ENCODE measurements at places on chromosomes 16 and 17. TPM values are rescaled to one million over a fixed set of nuclear protein-coding genes. Genes with fewer than 3 reads are reported as not detected.

GRCh38 chr17:72458301-72458700 lies 337.5 kb downstream of the SOX9 start:
- no peak for DNase-seq

The MYH13 gene
- total RNA-seq, result not detected

- DNase-seq, result no peak
These were observed 9.4 kb upstream of the GCGR start for GRCh38 chr17:81794509-81794908.

The LCAT gene
- 3.7 TPM for total RNA-seq

GRCh38 chr17:50699410-50699809 lies 8.3 kb downstream of the ANKRD40 start:
- no peak for DNase-seq

The CNTNAP1 gene
- 5.8 TPM for total RNA-seq

DNA sequence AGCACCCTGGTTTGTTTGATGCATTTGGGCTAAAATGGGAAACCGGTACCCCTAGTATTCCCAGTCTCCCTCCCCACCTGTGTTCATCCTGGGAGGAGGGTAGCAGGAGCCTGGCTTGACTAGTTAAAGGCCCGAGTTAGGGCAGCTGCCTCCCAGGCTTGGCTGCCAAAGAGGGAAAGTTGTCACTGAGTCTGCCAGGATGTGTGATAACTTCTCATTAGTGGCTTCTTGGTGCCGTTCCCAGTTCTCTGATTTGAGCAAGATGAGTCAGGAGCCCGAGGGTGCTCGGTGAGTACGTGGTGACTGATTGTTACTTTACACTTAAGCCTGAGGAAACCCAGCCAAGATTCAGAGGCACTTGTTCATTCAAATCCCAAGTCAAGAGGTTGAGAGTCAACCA lies 2.5 kb downstream of the KRT32 start:
- DNase-seq, result peak; percentile 81

The SGCA gene
- total RNA-seq, result not detected

GRCh38 chr16:88468275-88469129 lies 15.4 kb downstream of the ZFPM1 start:
- no peak for DNase-seq

DNA sequence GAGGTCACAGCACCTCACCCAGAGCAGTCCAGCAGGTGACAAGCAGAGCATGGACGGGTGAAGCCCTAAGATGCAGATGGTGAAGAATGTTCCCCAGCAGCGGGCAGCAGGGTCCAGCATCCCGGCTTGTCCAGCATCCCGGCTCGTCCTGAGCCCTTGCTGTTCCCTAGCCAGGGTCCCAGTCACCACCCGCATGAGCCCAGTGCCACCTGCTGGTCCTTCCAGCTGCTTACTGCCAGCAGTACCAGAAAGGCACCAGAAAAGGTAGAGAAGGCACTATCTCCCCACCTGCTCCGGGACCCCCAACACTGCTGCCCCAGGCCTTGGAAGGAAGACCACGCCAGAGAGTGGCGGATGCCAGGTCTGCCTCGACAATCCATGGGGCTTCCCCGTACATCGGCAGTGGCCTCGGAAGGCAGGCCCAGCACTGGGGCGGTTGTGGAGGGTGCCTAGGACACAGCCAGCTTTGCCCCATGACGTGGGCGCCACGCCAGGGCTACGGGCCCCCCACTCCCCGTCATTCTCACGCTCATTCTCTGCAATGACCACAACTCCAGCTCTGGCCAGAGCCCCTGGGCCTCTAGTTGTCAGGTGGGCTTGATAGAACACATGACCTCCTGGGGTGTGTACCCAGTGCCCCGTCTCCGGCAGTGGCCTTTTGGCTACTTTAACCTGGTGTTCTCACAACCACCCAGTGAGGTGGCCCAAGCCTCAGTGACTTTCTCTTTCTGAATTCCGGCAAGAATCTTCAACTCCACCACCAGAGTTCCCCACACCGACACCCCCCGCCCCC lies 1.4 kb downstream of the CENPX start:
- peak; percentile 34 for DNase-seq

GRCh38 chr17:43359469-43360110 lies 39.2 kb upstream of the ARL4D start:
- no peak for DNase-seq

- no peak for DNase-seq
These were observed 3.2 kb upstream of the NLK start for GRCh38 chr17:28039251-28039650.

GRCh38 chr17:50458701-50459676 lies 9.7 kb downstream of the CHAD start:
- no peak for DNase-seq

DNA sequence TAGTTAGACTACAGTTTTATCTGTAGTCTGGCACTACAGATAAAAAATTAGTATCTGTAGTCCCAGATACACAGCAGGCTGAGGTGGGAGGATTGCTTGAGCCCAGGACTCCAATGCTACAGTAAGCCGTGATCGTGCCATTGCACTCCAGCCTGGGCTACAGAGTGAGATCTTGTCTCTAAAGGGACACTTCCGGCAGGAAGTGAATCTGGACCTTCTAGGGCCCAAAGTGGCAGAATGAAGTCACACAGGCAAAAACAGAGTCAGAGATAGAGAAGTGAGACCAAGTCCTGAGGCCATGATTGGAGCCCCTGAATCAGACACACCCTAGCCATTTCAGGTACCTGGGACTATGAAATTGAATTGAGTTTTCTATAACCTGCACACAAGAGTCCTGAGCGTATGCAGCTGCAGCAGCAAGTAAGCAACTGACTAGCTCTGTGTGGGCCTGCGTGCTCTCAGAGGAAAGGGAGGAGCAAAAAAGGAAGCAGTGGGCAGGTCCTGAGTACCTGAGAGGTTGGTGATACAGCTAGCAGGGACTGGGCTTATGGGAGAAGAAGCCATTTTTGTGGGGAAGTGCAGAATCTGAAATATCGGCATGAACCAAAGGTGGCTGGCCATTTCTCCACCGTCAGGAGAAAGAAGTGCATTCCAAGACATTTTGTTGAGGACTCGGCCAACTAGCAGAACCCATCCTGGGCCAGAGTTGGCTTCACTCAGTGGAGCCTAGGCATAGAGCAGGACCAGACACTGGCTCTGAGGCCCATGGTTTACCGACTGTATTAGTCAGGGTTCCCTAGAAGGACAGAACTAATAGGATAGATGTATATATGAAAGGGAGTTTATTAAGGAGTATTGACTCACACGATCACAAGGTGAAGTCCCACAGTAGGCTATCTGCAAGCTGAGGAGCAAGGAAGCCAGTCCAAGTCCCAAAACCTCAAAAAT lies 27.2 kb upstream of the BRD7 start:
- DNase-seq, result no peak

GRCh38 chr16:12531937-12532336 lies 271.8 kb downstream of the CPPED1 start:
- no peak for DNase-seq

DNA sequence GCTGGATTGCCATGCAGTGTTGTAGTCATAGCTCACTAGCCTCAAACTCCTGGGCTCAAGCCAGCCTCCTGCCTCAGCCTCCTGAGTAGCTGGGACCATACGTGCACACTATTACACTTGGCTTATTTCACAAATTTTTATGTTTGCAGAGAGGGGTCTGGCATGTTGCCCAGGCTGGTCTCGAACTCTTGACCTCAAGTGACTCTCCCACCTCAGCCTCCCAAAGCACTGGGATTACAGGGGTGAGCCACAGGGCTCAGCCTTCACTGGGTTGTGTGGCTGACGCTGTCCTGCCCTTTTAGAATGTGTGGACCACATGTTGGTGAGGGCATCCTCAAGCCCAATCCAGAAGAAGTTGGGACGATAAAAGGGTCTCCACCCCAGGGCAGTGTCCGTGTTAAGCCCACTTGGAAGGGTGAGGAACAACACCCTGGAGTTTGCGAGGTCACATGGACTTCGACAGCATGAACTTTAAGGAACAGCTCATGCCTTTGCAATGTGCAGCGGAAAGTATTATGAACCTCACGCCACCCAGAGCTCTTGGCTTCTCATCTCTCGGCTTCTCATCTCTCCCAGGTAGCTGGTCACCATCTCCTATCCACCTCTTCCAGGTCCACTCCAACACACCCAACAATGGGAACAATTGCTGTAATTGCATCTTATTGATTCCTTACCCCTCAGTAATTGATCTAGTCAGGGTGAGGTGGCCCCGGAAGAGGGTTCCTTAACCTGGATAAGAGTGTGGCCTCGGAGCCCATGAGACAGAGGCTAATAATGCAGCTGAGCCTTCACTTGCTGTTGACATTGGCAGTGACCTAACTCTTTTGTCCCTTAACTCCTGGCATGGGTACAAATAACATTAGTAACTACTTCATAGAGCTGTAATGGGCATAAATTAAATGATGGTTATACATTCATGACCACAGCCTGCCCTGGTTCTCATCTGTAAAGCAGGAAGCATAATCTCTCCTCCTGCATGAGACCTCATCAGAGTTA lies 6.7 kb downstream of the FOXL1 start:
- no peak for DNase-seq

The TBC1D3K gene
- total RNA-seq, result not detected

DNA sequence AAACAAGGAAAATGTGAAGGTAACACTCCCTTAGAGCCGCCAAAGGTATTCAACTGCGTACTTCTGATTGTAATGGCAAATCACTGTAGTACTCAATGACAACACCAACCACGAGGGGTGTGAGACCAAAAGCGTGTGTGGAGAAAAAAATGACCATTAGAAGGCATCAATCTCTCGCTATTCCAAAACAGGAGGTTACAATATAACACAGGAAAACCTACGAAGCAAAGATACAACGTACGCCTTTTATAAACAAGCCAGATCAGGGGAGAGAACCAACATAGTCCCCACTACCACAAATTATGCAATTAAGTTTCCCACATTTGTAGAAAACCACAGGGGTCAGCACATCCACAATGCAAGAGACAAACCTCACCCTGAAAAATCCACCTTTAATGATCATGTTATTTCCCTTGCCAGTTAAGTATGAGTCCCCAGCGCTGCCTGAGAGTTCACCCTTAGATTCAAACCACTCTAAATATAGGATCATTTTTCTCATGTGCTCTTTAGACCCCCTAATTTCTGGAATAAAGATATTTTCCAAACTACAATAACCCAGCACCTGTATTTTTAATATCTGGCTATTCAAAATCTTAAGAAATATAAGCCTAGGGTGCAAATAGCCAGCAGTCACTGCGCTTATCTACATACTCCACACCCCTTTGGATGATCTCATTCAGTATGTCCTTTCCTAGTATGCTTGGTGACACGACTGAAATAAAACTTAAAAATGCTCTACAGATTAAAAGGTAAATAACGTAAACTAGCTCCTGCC lies 12.4 kb downstream of the TEX14 start:
- no peak for DNase-seq

GRCh38 chr16:84369105-84369504 lies 767 bp downstream of the ATP2C2 start:
- DNase-seq, result no peak

DNA sequence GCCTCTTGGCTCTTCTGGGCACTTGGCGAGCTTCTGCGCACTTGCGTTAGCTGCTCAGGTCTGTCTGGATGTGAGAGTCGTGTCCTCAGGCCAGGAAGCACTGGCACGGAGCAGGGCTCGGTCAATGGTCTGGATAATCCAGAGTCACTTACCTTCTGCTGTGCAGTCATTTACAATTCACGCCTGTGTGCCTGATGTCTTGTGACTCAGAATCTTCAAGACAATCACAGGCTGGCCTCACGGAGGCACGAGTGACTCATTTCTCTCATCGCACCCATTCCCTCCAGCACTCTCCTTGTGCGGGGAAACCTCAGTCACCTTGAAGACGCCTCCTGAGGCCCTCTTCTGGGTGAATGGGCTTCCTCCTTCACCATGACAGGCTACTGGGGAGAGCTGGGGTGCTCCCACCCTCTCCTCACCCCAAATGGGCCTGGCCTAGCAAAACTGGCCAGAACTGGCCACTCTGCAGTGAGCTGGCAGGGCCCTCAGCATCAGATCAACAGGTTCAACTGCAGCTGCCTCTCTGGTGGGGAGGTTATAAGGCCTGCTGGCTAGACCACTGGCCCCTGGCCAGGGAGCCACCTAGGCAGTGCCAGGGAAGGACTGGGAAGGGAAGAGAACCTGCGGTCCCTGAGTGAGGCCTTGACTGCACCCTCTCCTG lies 1.9 kb upstream of the CAPN15 start:
- peak; percentile 93 for DNase-seq

The GLYR1 gene
- 42.7 TPM for total RNA-seq

The ARHGDIA gene
- 355 TPM for total RNA-seq

GRCh38 chr16:28131181-28131580 lies 67.7 kb upstream of the GSG1L start:
- no peak for DNase-seq

DNA sequence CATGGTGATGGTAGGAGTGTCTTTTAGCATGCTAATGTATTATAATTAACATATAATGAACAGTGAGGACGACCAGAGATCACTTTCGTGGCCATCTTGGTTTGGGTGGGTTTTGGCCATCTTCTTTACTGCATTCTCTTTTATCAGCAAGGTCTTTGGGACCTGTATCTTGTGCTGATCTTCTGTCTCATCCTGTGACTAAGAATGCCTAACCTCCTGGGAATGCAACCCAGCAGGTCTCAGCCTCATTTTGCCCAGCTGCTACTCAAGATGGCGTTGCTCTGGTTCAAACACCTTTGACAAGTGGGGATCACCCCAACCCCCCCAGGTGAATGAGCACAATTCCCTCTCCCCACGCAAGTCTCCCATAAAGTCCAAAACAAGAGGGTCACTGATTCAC lies 49.3 kb upstream of the ETV4 start:
- DNase-seq, result no peak

DNA sequence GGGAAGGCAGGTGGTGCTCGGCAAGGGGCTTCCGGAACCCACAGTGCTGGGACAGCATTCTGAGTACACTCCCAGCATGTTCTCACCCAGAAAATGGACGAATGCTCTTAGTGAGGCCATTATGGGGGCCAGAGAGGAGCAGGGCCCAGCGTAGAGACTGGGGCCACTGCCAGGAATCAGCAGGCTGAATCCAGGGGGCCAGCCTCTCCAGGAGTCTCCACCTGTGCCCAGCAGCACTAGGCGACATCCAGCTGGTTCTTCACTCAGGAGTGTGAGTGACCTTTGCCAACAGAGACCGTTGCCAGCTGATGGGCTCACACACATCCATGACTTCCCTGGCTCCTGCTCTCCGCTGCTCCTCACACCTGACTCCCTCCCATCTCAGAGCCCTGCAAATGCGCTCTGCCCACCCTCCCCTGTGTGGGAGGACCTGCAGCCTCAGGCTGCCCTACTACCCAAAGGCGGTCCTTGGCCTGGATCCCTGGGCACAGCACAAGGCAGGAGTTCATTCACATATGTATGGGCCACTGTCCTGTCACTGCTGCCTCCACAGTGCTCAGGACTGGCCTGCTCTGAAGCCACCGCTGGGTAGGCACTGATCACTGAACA lies 5.1 kb downstream of the RHBDF1 start:
- no peak for DNase-seq

The ALOX12 gene
- total RNA-seq, result 1.4 TPM

DNA sequence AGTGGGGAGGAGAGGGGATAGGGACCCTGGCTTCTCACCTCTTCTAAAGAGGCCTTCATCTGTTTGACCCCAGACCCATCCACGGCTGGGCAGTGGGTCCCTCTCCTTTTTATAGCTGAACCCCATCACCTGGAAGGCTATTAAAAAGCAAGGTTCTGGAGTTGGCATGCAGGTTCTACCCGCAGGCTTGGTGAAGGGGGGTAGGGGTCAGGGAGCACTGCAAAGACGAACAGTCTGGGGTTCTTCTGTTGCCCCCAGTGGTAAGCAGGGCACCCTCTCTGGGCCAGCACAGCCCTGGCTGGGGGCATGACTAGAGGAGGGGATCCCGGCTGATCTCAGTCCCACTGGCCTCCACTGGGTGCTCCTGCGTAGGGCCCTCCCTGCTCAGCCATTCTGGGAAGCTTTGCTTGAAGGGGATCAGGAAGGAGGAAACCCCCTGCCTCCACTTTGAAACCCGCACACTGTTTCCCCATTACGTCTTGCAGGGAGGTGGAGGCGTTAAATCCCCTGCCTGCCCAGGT lies 13.6 kb downstream of the CMIP start:
- DNase-seq, result no peak

The KCNJ18 gene
- not detected for total RNA-seq

The PITPNM3 gene
- 2.2 TPM for total RNA-seq

Data from kidney epithelial cell (primary cell).